ENCODE measurements at places on chromosomes 3 and 15.

DNA sequence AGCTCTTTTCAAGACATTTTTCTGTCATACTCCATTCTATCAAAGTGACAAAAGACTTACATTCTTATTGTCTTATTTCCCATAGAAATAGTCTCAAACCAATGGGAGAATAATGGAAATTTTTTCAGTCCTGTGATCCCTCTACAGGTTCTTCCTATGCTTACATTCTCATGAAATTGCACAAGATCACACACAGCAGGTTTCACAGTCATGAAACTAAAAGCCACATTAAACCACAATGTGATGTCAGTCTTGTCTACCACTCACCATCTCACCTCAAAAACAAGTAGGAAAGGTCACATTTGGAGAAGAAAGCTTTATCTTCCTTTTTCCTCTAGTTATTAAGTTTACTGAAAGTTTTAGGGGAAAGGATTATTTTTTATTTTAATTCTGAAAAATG lies 161.0 kb upstream of the RORA start:
- no peak for DNase-seq

GRCh38 chr3:123586131-123586530 lies 1.3 kb upstream of the HACD2 start:
- no peak for DNase-seq

GRCh38 chr15:69491038-69491505 lies 38.5 kb downstream of the RPLP1 start:
- no peak for DNase-seq

DNA sequence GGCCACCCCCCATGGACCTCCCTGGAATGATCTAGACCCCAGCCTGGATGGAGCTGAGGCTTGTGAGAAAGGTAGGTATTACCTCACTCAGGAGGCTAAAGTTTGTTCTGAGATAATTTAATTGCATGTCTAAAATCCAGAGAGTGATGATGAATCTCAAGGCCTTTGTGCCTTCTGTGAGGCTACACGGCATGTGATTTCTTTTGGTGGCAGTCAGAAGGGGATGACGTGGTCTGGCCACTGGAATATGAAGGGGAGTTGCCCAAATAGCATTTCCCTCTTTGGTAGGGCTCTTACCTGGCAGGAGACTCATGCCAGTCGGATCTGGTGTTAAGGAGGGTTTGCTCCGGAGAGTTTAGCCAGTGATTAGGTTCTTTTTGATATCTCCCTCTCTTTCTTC lies 2.5 kb downstream of the BAHD1 start:
- no peak for DNase-seq

GRCh38 chr3:163890661-163891060 lies 1187.6 kb downstream of the SI start:
- DNase-seq, result no peak

- DNase-seq, result no peak
These were observed 24.7 kb downstream of the EOGT start for GRCh38 chr3:68988740-68989139.

- DNase-seq, result no peak
These were observed 66.6 kb upstream of the TAMM41 start for GRCh38 chr3:11913316-11913715.

DNA sequence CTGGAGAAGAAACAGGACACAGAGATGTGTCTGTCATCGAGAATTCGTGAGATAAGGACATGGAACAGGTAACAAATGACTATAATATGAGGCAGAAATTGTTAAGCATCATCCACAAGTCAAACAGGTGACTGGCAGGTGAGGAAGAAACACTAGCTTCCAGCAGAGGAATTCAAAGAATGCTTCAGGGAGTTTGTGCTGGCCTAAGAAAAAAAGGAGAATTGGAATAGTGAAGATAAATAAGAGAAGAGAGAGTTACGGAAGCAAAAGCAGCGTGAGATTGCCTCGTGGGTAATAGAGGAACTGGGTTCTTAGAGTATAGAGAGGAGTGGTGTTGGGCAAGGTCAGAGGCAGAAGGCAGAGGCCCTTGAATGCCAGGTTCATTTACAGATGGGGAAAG lies 22.9 kb upstream of the FGF12 start:
- DNase-seq, result no peak

GRCh38 chr3:15535732-15536131 lies 14.2 kb upstream of the COLQ start:
- DNase-seq, result no peak

- DNase-seq, result no peak
These were observed 2.6 kb downstream of the MORF4L1 start for GRCh38 chr15:78875107-78875914.

DNA sequence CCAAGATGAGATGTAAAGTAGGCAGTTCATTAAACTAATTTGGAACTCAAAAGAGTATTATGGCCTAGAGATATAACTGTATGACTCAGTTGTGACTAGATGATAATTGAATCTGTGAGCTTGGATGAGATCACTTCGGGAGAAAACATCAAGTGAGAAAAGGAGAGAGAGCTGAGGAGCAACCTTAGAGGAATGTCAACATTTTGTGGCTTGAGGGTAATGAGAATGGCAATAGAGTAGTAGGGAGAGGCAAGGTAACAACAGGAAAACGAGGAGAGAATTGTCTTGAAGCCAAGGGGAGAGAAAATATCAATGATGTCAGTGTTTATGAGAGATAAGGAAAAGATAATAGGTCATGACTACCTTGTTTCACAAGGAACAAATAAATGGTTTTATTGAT lies 580.2 kb downstream of the NLGN1 start:
- no peak for DNase-seq

DNA sequence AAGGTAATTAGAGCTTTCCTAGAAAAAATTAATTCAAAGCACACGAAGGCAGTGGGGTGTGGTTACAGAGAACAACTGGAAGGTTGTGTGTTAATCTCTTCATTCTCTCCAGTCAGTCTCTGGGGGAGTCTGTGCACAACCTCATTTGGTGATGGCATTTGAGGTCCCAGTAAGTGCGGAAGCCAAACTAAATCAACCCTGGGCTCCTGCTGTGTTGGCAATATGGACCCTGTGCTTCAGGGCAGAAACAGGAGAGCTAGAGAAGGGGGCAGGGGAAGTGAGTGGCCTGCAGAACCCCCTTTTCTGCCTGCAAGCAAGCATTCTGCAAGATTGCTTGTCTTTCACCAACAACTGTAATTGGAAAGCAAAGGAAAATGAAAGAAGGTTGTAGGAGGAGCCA lies 195.9 kb upstream of the ST8SIA2 start:
- DNase-seq, result no peak

DNA sequence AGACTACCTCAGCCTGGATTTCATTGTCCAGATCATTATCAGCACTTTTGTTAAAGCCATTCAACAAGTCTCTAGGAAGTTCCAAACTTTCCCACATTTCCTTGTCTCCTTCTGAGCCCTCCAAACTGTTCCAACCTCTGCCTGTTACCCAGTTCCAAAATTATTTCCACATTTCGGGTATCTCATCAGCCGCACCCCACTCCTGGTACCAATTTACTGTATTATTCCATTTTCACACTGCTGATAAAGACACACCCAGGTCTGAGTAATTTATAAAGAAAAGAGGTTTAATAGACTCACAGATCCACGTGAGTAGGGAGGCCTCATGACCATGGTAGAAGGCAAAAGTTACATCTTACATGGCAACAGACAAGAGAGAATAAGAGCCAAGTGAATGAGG lies 1198.3 kb upstream of the ALCAM start:
- DNase-seq, result no peak

GRCh38 chr3:33732394-33732793 lies 14.3 kb upstream of the CLASP2 start:
- DNase-seq, result no peak

DNA sequence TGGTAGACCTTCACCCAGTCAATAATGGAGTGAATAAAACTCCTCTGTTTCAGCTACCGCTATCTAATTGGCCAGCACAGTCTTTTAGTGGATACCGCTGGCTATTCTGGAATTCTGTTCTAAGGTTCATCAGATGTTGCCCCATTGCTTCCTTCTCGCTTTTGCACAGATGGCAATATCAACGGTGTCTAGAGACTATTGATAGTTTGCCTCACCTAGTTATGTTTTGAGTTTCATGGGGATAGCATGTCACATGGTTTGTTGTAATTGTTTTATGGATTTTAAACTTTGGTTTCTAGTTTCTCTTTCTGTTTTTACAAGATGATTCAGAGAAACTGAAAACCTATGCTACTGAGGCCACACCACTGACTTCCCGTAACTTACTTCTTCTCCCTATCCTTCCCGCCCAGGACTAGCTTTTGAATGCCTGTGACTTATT lies 2.0 kb downstream of the XRN1 start:
- DNase-seq, result no peak

- no peak for DNase-seq
These were observed 41.7 kb downstream of the UBE3A start for GRCh38 chr15:25397100-25397499.

- no peak for DNase-seq
These were observed 30.5 kb downstream of the PLXND1 start for GRCh38 chr3:129575997-129576384.

- DNase-seq, result no peak
These were observed 31.8 kb downstream of the INTS14 start for GRCh38 chr15:65578904-65579728.

- DNase-seq, result no peak
These were observed 13.1 kb upstream of the PLA2G4D start for GRCh38 chr15:42107473-42107872.

DNA sequence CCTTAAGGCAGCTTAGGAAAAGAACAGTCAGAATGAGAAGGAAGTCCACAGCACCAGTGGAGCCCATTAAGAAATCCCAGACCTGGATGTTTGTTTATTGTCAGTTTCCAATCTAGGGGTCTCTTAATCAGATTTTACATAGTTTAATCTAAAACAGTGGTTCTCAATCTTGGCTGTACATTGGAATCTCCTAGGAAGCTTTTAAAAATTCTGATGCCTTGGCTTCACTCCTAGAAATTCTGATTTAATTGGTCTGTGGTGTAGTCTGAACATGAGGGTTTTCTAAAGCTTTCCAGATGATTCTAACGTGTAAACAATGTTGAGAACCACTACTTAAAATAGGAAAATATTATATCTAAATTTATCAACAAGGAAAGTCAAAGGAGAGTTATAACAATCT lies 56.6 kb upstream of the SPRED1 start:
- DNase-seq, result no peak

GRCh38 chr3:171349392-171349791 lies 110.8 kb downstream of the TNIK start:
- no peak for DNase-seq

DNA sequence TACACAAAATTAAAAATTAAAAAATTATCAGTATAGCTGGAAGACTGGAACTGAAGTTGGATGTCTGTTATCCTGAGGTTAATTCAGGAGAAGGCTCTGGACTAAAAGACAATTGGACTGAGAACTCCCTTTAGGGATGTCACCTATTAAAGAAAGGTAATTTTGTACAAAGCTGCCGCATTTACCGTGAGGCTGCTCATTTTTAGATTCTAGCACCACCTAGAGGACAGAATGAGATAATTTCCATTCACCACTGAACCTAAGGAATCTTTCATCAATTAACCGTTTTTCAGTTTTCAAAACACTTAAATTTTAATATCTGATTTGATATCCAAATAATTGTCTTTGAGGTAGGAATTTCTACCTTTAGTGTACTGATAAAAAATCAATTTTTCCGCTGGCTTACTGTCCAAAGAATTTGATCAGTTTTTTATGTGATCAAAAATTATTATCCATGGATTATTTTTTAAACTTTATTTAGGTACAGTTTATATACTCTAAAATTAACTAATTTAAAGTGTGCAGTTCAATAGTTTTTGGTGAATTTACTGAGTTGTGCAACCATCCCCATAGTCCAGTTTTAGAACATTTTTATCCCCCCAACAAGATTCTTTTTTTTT lies 106.7 kb upstream of the TNIK start:
- no peak for DNase-seq

DNA sequence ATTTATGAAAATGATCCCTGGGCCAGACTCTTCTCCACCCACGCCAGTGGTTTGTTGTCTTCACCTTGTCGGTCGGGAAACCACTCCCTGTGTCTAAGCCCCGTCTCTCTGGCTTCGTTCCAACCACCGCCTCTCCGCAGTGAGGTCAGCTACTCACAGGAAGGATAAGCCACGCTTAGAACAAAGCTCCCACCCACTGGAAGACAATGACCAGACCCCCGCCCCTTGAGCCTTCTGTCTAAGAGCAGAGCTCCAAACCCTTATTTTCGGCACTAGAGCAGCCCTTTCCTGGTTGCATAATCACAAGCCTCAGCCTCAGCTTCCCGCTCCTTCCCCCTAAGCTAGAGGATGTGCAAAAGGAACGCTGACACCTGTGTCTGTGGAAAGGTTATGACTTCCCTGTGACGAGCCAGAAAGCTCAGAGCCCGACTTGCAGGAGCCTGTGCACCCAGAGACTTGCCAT lies 114.9 kb upstream of the MEF2A start:
- no peak for DNase-seq

DNA sequence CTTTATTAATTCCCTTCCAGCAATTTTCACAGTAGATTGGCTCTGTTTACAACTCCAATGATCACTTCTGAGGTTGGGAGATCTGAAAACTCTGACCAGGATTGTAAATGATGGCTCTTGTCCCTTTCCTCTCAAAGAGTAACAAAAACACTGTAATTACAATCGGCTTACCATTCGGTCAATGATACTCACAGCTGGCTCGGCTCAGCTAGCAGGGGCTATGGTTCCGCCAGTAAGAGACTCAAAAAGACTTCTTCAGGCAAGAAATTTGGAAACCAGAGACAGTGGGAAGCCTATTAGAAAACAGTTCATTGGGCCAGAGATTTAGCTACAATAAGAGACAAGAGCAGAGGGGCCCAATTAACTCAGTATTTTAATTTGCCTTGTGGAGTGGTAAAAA lies 96.6 kb downstream of the LRRC3B start:
- DNase-seq, result no peak

GRCh38 chr15:60800299-60801072 lies 321.5 kb upstream of the ICE2 start:
- no peak for DNase-seq

Measured in HS-27A (cell line).